Activated CD8-positive, alpha-beta memory T cell treated with anti-CD3 and anti-CD28 coated beads for 1 hour (primary cell): ENCODE measurements at places on chromosomes 4 and X.

GRCh38 chr4:82745173-82745842 lies 53.3 kb downstream of the SCD5 start:
- no peak for DNase-seq

DNA sequence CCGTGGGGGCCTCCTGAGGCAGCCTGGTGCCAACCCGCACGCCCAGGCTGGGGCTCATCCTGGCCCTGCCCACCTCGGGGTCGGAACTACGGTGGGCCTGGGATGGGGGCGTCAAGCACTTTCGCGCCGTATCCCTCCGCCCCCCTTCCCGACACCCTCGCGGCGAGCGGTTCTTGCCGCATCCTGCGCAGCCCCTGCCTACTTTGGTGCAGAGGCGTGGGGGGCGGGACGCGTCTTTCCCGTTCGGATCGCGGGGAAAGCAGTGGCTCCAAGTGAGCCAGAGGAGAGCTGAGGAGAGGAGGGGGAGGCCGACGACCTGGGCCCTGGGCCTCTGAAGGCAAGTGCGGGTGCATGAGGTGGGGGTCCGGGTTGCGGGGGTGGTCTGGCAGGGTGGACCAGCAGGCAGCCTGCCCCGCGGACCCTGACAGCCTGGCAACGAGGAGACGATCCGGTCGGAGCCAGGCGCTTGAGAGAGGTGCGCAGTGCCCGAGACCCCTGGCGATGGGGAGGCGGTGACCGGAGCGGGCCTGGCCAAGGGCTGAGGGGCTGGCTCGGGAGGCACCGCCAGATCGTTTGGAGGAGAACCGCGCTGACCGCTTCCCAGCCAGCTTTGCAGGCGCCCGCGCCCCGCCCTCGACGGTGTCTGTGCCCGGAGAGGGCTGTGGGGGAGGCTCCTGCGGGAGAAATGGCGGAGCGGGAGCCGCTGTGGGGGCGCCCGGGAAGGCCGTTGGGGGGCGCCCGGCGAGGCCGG lies at the start of gene GPRASP2:
Gene GPRASP2 (plus strand): TSS at position 233 of the 751 bp plus-strand sequence. CDS start 2,422 bp downstream, outside the sequence.
- no peak for DNase-seq

DNA sequence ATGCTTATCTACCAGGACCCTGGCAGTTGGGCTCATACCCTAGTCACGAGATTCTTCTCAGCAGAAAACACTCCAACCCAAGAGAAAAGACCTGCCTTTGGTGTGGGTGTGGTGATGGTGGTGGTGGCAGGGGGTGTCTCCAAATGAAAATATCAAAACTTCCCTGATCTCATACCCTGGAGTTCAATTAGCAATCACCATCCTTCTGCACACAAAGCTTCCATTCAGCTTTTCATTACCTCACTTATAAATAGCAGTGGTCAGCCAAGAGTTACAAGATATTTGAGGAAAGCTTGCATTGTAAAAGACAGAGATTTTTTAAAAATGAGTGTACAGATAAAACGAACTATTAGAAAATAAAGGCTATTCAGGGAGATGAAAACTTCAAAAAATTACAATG lies 580.8 kb upstream of the MAGEB2 start:
- DNase-seq: no peak

DNA sequence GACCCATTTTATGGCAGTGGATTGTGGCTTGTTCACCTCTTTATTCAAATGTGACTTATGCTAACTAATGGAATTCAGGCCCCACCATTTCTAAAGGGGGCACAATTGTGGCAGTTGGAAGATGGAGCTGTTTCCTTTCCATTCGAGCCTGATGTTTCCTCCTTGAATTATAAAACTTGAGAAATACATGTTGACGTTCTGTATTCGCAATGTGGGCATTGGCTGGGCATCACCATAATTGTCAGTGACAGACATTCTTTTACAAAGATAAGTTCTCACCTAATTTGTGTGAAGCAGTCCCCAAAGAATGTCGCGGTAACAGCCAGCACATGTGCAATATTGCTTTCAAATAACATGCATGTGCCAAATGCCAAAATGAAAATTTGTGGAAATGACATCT lies 1070.2 kb upstream of the TENM3 start:
- DNase-seq: no peak

GRCh38 chrX:97366237-97366636 lies 482.5 kb downstream of the RPA4 start:
- DNase-seq: no peak

DNA sequence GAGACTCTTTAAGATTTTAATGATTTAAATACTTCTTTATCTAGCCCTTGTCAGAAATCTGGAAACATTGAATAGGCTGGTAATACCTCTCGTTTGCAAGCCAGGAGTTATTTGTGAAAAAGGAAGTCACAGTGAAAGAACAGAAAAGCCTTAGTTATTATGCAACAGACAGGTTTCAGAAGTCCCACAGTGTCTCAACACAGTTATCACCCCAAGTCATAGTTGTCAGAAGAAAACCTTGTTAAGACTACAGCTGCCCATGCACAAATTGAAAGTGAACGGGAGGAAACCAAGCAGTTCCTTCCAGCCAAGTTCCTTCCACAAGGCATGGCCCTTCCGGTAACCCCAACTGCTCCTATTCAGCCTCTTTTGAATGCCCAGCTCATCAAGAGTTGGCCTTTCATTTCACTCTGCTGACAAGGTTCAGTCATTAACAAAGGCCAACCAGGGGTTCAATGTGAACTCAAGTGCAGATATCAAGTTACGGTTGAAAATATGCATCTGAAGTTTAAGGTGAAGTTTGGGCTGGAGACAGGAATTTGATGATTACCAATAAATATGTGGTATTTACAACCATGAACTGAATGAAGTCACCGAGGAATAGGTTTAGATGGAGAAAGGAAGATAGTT lies 15.6 kb downstream of the ALPK1 start:
- DNase-seq: no peak
